M059J (cell line): ENCODE measurements at places on chromosomes 5 and 9.
A peak's percentile ranks its signal among the peaks of the same experiment; 100 is the strongest.

GRCh38 chr5:122154910-122155309 is 25.6 kb downstream of the ZNF474 start:
- DNase-seq = peak; percentile 86

DNA sequence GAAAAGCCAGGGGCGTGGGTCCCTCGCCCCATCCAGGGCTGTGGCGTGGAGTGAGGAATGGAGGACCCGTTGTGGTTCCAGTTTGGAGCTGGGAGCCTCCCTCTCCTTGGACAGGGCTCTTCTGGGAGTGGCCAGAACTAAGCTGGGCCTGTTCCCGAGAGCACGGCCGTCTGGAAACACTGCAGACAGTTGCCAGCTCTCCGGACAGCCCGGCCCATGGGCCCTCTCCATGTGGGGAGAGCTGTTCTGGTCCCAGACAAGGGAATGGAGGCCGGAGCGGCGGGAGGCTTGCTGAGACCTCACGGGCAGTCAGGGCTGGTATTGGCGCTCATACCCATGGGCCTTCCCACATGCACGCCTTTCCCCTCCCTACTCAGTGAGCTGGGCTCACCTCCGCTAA is 45.2 kb upstream of the FCN2 start:
- no peak for DNase-seq

DNA sequence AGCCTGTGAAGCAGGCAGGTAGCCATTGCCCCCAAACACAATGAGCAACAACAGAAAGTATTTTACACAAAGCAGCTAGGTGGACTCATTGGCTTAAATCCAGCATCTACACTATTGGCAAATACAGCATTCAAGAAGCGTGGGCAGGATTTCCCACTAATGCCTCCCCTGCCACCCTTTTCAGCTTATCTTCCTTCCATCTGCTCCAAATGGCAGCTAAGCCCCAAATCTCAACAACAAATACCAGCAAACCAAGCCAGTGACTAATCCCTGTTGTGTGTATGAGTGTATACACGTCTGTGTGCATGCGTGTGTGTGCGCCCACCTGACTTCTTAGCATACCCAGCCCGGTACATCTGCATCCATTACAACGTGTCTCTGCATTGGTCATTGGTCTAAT is 151.2 kb upstream of the WWC1 start:
- DNase-seq = no peak

DNA sequence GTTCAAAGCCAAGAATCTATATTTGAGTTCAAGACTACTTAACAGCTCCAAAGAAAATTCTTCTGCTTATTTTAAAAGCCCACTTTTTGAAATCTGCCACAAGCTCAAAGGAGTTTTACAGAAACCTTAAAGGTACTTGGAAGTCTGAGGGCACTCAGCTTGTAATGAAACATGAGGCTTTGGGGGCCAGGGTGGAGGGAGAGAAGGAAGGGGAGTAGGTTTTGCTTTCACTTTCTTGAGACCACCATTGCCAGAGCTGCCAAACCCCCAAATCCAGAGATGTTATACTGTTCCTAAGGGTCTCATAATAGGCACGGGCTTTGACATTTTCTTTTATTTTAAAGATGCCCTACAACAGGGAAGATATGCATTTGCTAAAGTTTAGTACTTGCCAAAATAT is 42.6 kb upstream of the TNFAIP8 start:
- no peak for DNase-seq

DNA sequence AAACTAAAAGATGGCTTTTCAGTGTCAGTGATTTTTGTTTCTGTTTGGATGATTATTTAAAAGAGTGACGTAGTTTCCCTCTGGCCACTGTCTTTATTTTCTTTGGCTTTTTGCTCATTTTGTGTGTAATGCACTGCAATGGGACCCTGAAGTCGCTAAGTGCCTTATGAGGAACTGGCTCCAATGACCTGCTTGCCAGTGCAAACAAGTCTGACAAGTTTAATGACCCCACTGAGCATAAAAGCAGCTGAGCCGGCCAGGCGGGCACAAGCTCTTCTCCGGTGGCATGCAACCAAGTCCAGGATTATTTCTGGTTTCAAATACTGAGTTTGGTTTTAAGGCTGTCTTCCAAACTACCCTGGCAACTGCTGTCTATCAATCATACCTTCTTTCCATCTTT is 15.6 kb upstream of the GNA14 start:
- peak; percentile 63 for DNase-seq

DNA sequence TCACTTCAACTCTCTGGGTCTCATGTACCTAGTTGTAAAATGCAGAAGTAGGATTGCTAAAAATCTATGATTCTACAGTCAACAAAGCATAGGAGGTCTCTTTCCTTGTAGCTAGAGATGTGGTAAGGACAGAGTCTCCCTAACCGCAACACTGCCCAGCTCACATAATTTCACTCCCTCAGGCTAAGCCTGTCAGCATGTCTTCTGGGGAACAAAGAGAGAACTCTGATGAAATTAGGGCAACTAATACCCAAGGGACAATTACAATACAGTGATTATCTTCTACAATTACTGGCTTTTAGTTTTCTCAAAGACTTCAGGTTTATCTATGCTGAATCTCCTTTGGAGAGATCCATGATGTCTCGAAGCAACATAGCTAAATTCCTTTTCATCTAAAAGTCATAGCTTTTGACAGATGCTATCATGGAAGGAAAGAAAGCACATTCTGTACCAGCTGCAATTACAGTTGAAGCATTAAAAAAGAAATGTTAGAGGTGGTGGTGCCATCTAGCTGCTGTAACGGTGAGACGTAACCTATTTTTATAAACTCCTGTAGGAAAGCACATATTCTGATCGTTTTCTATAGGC is 141.1 kb upstream of the TARS1 start:
- peak; percentile 90 for DNase-seq

GRCh38 chr5:11504065-11504885 is 400.0 kb downstream of the CTNND2 start:
- DNase-seq = no peak

DNA sequence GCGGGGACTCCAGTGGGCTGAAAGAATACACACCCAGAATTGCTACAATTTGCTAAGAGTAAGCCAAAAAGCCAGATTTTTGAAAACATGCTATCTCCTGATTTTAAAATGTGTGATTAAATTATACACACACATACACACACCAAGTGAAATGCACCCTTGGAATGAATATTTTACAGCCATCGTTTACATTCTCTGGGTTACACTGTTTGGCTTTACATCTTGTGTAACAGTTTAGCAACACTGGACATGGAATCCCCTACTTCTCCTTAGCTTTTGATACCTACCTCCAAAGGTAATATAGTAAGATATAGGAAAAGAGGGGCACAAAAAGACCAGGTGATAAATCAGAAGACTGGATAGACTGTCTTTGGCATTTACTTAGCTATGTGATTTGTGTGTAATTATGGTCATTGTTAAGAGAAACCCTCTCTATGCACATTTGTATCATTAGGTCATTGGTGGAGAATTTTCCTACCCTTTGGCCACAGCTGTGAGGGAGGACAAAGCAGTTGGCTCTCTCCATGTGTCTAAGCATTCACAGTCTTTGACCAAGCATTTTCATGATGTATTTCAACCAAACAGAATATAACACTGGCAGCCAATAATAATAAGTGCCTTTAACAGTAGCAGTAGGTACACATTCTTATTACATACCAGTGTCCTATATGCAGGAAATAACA is 7.6 kb downstream of the SVEP1 start:
- DNase-seq = peak; percentile 7

DNA sequence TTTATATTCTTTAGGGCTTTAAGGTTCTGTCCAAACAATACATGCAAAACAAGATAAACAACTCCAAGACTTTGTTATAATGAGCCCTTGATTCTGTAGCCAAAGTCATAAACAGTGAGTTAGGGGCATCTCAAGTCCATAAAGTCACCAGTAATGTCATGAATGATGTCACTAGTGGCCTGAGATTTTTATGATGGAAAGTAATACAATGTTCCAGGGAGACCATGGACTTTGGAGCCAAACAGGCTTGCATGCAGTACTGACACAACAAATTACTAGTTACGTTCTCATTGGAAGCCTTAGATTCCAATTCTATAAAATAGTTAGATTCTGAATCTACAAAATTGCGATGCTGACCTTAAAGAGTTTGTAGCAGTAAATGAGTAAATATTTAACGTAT is 280.0 kb downstream of the HINT1 start:
- no peak for DNase-seq

GRCh38 chr9:18601026-18601425 is 127.1 kb downstream of the ADAMTSL1 start:
- DNase-seq = no peak

- peak; percentile 74 for DNase-seq
Measured at GRCh38 chr5:175572886-175573285, 85.0 kb upstream of the HRH2 start.

- DNase-seq = no peak
Measured at GRCh38 chr9:35603506-35603985, 1.5 kb upstream of the TESK1 start.

DNA sequence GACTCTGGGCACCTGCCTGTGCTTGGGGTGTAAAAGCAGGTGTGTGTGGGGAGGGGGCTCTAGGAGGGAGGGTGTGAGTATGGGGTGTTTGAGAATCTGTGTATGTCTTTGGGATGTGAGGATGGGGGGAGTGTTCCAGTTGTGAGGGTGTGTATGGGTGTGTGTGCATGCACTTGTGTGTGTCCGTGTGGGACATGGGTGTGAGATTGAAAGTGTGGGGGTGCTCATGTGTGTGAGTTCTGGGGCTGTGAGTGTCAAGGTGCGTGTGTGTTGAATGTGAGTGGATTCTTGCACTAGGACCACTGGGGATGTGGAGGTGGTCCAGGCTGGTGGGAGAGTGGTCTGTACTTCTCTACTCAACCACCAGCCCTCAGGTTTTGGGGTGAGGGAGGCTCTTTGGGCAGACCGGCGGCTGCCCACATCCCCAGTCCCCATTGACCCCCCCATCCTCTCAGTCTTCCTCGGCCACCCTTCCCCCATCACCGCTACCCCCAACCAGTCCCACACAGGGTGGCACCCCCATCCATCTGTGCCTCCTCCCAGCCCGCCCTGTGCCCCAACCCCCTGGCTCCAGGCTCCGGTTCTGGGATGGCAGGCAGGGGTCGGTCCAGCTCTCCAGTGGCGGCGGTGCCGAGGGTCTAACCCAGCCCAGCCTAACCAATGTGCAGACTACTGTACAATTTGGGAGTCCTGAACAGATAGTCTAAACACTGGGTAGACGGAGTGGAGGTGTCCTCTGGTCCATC is 31.5 kb downstream of the GOLGA2 start:
- no peak for DNase-seq

GRCh38 chr9:5947912-5948311 is 57.2 kb downstream of the MLANA start:
- DNase-seq = peak; percentile 33

GRCh38 chr9:97501177-97501971 is at the start of gene TMOD1:
TSS of gene TMOD1 (plus strand) at chr9:97501666. CDS start at chr9:97524189, 22,523 bp downstream.
- peak; percentile 59 for DNase-seq

- peak; percentile 13 for DNase-seq
Measured at GRCh38 chr9:69249337-69249736, 75.3 kb downstream of the TJP2 start.

- DNase-seq = no peak
Measured at GRCh38 chr5:93636837-93637236, 53.8 kb downstream of the NR2F1 start.
